Suppressor macrophage treated with lipopolysaccharide for 4 hours (primary cell): ENCODE measurements at places on chromosomes 1 and 21.

DNA sequence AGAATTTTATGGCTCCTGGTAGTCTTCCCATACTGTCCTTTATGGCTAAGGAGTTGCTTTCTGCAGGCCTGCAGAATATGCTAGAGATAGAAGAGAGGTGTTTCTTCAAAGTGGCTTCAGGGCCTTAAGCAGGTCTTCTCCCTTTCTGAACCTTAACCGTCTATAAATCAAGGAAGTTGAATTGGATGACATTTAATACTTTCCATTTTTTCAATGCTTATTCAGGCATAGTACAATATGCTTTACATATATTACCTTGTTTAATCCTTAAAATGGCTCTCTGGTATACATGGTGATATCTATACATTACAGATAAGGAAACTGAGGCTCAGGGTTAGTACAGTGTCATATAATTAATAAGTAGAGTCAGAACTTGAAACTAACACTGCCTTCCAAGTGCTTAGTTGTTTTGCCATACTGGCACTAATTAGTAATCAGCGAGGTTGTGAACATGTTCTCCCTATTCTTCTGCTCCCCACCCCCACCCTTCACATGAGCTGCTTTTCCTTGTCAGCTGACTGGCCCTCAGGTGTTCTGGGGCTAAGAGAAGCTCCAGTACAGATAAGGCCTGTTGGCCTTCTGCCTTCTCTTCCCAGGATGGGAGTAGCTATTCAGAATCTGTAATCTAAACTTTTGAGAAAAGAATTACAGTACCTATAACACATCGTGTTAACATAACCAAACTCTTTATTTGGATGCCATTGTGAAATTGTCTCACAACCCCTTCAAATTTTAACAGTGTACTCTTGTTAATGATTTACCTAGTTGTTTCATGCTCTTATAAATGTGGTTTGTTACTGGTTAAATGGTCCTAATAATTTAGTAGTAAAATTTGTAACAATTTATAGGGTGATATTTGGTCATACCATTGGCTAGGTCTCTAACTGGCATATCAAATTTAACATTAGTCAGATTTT is 13.6 kb downstream of the NFYC start:
- DNase-seq: no peak

DNA sequence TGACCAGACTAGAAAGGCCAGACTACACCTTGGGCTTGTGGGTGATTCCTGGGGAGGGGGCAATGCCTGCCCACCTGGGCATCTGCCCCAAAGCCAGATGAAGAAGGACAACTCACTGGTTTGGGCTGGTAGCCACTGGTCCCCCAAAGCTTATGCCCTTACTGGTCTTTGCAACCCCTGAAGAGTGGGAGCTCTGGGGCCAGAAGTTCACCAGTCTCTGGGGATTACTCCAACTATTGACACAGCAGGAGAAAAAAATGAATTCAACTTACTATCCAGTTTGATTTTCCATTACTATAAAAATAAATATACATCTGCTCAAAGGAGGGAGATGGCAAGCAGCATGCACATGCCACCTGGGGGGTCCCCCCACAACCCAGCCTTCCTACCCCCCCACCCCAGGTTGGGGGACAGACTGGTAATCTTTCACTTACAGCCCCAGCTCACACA is 2.6 kb downstream of the AHDC1 start:
- no peak for DNase-seq

DNA sequence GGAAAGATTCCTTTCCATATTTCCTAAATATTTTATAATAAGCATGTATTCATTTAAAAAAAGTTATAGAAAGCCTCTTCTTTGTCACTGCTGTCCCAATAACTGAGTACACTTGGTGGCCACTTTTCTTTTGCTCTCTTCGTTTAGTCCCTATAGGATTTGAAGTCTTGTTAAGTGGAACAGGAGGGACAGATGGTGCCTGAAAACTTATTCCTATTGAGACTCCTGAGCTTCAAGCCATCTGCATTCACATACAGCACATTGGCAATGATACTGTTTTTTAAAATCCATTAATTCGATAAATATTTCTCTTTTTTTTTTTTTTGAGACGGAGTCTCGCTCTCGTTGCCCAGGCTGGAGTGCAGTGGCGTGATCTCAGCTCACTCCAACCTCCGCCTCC is 2.0 kb upstream of the ZBTB40 start:
- no peak for DNase-seq

DNA sequence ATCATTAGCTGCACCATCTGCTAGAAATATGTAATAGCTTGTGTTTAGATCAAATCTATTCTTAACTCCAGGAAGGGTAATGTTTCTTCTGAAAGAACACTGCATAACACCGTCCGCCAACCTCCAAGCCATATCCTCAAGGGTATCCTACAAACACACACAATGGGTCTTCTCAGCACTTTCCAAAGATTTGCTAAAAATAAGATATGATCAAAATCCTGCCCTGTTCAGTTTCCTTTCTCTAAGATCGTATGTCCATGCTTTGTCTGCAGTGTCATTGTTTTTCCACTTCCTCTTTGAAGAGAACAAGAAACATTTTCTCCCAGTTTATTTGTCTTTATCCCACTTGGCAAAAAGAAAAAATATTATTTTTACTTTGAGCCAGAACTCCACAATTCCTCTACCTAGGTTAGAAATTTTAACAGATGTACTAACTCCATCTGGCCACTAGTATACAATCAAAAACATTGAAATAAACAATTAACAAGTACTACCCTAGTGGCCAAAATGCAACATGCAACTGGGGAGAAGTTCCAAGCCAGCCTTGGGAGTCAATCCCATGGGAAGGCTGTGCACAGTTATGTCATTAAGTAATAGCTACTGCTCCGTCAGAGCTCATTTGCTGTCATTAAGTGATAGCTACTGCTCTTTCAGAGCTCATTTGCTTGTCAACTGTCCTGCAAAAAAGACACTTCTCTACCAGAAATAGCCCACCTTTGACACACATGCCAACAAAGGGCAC is 37.8 kb downstream of the FRRS1 start:
- peak; percentile 40 for DNase-seq

DNA sequence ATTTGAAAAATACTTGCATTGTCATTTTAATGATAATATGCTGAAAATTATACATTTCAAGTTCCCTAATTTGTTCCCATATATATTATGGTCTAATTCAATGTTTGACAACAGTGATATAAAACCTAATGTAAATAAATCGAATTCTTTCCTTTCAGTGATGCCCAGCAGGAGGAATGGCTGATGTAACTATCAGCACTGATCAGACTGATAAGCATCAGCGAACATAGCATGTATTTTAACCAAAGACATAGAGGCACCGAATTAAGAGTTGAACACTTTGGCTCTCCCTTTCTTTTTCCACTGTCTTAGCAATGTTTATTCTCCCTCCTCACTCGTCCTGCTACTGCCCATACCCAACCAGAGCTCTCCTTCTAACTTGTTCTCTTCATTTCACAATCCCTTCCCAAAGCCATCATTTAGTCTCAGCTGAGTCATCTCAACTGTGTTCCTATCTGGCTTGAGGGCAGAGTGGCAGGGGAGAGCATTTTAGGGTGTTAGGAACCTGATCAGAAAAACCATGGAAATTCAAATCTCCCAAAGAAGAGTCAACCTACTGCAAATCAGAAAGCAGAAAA is 58.8 kb upstream of the C1orf115 start:
- DNase-seq: no peak

DNA sequence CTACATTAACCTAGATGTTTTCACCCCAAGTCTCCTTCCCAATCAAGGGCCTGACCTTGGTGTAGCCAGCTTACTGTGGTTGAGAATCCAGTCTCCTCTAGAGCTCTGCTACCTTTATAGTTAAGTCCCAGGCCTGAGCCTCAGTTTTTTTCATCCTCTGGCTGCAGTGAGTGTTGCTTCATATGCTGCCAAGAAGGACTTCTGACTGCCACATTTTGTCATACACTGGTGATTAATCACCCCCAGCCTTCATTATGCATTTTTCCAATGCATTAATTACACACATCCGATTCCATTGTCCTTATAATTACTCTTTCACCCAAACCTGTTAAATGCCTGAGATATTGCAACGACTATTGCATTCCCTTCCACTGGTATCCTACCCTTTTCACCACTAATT is 66.3 kb upstream of the FGGY start:
- DNase-seq: no peak

GRCh38 chr1:155082301-155083051 is 3.8 kb downstream of the EFNA3 start:
- no peak for DNase-seq
